ENCODE measurements at places on chromosomes 12 and 14.
A peak's percentile ranks its signal among the peaks of the same experiment; 100 is the strongest.

DNA sequence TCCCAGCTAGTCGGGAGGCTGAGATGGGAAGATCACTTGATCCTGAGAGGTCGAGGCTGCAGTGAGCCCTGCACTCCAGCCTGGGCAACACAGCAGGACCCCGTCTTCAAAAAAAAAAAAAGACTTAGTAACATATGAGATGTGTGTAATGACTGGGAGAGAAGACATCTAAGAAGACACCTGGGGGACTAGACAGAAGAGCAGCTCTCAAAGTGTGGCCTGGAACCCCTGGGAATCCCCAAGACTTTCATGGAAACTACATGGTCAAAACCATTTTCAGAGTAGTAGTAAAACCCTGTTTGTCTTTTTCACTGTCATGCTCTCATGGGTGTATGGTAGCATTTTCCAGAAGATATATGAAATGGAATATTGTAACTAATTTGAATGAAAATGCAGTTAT lies 45.3 kb downstream of the R3HDM2 start:
- DNase-seq = no peak

DNA sequence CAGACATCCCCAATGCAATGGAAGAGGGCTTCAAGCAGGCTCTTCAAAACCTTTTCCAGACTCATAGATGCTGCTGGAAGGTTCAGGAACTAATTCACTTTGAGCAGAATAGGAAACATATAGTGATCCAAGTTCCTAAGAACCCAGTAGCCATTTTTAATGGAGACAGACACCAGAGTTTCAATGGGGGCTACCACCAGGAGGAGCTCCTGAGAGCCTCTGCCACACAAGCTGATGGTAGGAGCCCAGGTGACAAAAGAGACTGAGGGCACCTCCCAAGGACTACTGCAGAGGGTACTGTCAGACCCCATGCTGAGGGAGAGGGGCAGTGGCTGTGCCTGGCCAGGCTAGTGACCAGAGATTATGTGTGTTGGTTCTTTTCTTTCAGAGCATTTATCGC lies 45.9 kb downstream of the IFNG start:
- DNase-seq = peak; percentile 18

DNA sequence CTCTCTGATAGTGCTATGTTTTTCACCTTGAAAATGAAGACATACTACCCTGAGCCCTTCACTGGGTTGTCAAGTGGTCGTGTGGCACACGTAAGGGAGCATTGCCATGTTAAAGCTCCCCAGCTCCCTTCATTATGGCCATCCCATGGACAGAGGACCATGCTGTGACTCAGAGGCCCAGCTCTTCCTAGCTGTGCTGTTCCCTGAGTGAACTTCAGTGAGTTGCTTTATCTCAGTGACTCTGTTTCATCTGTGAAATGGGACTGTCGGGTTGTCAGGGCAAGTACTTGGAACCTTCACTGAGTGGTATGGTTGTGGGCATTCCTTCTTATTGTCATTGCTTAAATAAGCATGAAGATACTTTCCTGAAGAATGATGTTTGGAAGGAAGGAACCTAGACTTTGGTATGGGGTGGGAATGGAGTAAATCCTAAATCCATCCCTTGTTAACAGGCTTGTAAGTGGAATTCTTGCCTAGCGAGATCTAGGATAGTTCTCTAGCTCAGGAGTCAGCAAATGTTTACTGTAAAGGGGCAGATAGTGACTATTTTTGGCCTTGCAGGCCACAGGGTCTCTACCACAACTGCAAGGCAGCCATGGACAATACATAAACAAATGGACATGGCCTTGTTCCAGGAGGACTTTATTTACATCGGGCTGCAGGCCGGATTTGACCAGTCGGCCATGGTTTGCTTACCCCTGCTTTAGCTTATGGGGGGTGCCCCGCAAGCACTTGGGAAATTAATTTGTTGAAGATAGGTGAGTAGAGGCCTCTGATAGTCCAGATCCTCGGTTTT lies 283.5 kb downstream of the ZFP36L1 start:
- no peak for DNase-seq

GRCh38 chr12:52389313-52390207 lies 4.1 kb upstream of the KRT84 start:
- no peak for DNase-seq

DNA sequence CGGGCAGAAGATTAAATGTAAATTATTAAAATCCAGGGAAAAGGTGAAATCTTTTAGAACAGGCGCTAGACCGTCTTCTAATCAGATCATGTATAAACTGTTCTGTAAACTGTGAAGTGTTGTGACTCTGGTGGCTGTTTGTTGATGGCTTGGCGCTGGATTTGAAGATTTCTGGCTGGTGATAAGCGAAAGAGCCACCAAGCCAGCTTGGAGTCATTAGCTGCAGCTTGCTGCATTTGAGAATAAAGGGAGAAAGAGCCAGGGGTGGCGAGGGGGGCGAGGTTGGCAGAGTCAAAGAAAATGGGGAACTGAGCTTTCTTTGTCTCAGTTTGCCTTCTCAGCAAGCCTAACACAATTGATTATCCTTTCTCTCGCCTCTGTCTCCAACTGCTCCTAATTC lies 8.0 kb downstream of the SYNDIG1L start:
- no peak for DNase-seq

GRCh38 chr12:75634244-75635222 lies 123.1 kb upstream of the KRR1 start:
- no peak for DNase-seq

- DNase-seq = no peak
Observed at GRCh38 chr12:72610854-72611358, 338.7 kb downstream of the TRHDE start.

GRCh38 chr12:95731519-95731958 lies 59.0 kb downstream of the NTN4 start:
- DNase-seq = no peak

GRCh38 chr12:49413010-49413409 lies 45.7 kb downstream of the SPATS2 start:
- DNase-seq = no peak

DNA sequence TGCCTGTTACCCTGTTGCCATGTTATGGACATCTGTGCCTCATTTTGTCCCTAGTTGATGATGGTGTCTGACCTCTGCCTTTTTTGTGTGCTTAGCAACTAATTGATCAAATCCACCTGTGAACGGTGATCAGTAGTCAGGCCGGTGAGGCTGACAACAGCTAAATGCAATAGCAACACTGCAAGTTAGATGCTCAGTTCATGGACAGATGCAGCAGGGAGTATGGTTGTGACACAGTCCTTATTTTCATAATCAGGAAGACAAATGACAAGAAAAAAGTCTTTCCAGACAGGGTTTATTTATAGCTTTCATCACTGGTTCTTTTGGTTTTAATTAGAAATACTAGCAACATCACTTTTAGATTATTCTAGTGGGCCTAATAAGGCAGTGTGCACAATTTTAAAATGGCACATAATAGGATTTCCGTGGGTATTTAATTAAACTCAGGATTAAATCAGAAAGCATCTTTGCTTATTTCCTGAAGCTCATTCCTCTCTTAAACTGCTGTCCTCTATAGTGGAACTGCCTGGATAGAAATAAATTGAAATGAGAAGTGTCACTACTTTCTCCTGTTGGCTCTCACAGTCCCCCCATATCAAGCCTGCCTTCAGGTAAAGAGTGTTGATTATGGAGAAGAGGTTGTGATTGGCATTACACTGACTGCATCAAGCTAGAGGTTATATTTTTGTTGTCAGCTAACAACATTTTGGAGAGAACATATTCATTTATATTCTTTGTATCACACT lies 281.1 kb upstream of the NAV3 start:
- no peak for DNase-seq

DNA sequence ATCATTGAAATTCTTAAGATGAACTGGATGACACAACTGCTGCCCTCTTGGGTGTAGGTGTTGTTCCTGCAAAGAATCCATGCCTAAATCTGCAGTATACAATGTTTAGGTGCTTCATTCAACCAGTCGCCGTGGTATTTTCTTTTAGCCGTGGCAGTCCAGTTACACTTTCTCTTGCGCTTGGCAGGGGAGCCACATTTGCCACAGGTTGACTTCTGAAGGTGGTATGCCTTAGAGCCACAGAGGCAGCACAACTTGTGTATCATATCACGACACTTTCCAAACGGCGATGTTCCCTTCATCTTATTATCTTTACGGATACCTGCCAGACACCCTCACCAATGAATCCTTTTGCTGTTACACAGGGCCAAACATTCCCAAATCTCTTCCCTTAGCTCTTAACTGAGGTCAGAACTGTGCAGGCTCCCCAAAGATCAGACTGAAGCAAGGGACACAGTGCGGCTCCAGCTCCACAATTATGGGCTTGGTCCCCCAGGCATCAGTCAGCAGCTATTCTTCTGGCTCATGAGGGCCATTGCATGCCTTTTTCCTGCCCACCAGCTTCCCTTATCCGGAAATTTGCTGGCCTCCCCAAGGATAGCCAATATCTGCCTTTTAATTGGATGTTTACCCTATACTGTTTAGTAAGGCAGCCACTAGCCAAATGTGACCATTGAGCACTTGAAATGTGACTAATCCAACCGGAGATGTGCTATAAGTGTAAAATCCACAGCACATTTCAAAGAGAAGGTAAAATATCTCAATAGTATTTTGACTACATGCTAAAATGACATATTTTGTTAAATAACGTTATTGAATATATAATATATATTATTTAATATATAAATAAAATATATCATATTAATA lies 50.7 kb downstream of the SENP1 start:
- no peak for DNase-seq

GRCh38 chr12:25793196-25793595 lies 165.3 kb upstream of the RASSF8 start:
- no peak for DNase-seq

DNA sequence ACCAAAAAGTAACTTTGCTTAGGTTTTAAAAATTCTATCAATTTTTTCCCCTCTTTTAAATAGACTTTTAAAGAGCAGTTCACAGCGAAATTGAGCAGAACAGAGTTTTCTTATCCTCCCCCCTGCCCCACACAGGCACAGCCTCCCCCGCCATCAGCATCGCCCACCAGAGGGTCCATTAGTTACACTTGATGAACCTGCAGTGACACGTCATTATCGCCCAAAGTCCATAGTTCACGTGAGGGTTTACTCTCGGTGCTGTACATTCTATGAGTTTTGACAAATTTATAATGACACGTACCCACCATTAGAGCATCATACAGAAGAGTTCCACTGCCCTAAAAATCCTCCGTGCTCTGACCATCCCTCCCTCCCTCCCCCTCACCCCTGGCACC lies 58.4 kb downstream of the FZD10 start:
- DNase-seq = no peak

GRCh38 chr12:50072198-50072907 lies 12.8 kb upstream of the SMARCD1 start:
- DNase-seq = no peak

GRCh38 chr14:94621358-94622134 lies 9.4 kb downstream of the SERPINA3 start:
- no peak for DNase-seq

All from HuH-7 (cell line).